Breast epithelium (tissue), 4 donors: ENCODE measurements at places on chromosomes 3 and 15. TPM values are rescaled to one million over a fixed set of nuclear protein-coding genes. Genes with fewer than 3 reads are reported as not detected.

Gene FBXL2
- 7.7 TPM for total RNA-seq

Gene RHCG
- total RNA-seq = 0.66 TPM

Gene AGTR1
- total RNA-seq = 77.9 TPM

Gene MESP2
- total RNA-seq = 0.64 TPM

Gene COL8A1
- 9.2 TPM for total RNA-seq

Gene INTS14
- 54.3 TPM for total RNA-seq

Gene CCDC54
- not detected for total RNA-seq

Gene CKMT1B
- 5.7 TPM for total RNA-seq

Gene OCA2
- 0.59 TPM for total RNA-seq

- no peak for DNase-seq
Observed at GRCh38 chr3:2851835-2852234, 258.3 kb downstream of the IL5RA start.

DNA sequence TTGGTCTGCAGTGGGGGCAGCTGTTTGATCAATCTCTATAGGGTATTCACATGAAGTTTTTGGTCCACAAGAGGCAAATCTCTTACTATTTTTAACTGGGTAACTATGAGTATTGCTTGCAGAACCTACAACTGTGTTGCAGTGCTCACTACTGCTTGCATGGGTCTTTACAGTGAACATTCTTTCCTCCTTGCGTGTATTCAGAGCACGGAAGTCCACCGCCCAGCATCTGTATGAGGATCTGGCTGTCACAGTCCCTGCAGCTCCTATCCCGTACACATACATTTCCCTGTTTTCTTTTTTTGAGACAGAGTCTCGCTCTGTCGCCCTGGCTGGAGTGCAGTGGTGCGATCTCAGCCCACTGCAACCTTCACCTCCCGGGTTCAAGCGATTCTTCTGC lies 449.9 kb downstream of the FGF12 start:
- no peak for DNase-seq

DNA sequence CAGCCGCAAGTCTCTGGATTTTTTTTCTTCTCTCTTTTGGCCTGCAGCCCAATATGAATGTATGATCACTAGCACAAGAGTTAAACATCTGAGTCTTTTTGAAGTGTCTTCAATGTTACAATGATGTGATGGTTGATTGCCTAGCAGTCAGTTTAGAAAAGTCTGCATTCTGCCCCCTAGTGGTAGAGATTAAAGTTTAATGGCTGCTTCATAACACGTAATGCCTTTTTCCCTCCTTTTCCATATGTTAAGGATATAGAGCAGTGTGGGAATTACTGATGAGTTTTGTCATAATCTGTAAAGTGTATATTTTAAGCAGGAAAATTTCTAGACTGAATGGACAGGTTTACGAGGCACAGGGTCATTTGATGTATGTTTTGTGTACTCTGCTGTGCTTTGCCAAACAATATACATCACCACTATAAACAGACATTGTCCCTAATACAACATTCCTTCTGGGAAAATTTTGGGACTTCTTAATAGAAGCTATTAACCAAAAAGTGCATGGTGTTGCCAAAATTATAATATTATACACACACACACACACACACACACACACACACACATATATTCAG lies 1038.5 kb upstream of the NR2F2 start:
- DNase-seq = no peak

DNA sequence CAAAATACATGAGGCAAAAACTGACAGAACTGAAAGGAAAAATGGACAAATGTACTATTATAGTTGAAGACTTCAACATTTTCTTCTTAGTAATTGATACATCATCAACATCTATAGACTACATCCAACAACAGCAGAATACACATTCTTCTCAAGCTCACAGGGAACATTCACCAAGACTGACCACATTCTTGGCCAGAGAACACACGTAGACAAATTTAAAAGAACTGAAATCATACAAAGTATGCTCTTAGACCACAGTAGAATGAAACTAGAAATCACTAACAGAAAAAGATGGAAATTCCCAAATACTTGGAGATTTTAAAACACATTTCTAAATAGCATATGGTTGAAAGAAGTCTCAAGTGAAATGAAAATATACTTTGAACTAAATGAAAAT lies 55.1 kb upstream of the NSMCE3 start:
- no peak for DNase-seq

DNA sequence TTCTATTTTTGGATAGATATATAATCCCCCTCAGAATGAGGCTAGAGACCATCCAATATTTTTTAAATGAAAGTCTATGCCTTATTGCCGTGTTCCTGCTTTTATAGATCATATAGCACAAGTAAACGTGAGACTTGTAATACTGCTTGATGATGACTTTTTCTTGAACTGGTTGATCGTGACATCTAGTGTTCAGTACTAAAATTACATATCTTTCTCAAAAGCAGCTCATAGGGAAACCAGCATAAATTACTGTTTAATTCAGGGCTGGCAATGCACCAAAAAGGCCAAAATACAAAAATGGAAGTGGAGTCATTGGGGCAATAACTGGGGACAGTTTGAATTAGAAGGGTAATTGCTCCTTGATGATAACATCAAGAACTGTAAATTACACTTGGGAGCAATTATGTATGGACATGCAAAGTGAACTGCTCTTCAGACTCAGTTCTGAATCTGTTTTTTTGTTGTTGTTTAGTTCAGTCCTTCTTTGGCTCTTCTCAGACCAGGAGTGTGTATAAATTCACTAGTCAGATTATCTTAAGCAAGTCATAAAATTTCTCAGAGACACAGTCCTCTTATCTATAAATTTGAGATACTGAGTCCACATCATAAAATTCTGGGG lies 325.3 kb downstream of the THSD4 start:
- DNase-seq = no peak

- no peak for DNase-seq
Observed at GRCh38 chr3:101635345-101635744, 41.6 kb downstream of the ZBTB11 start.

DNA sequence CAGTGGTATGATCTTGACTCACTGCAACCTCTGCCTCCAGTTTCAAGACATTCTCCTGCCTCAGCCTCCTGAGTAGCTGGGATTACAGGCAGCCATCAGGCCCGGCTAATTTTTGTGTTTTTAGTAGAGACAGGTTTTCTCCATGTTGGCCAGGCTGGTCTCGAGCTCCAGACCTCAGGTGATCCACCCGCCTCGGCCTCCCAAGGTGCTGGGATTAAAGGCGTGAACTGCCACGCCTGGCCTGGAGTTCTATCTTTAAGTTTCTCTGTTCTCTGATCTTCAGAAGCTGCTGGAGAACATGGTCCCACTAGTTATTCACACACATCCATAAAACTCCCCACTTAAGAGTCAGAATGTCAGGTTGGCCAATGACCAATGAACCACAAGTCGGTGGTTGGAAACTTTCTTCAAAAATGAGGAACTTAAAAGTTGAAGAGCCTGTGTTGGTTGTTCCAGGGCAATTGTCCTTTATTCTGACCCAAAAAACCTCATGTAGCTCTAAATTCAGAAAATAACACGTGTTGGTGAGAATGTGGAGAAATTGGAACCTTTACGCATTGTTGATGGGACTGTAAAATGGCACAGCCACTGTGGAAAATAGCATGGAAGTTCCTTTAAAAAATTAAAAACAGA lies 55.9 kb upstream of the PIK3CB start:
- no peak for DNase-seq

- no peak for DNase-seq
Observed at GRCh38 chr15:40239404-40239692, 485 bp downstream of the PAK6 start.

DNA sequence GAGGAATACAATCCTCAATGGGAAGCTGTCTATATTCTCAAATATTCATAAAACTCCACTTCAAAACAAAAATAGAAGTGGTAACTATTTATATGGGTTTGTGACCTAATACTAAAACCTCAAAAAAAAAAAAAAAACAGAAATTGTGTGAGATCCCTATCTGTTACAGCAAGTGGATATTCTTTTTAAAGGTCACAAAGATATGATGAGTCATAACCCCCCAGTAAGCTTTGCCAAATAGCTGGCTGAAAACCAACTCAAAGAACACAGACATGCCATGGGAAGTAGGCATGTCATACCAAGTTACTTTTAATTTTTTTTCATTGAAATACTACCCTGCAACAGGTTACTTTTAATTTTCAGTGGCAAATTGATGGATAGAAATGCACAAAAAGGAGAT lies 62.5 kb downstream of the CBLB start:
- no peak for DNase-seq

- DNase-seq = no peak
Observed at GRCh38 chr15:54014067-54014655, 35.9 kb downstream of the UNC13C start.

GRCh38 chr3:68779261-68779660 lies 153.1 kb downstream of the TAFA4 start:
- DNase-seq = no peak

GRCh38 chr3:106302451-106303221 lies 433.8 kb upstream of the CBLB start:
- DNase-seq = no peak

- no peak for DNase-seq
Observed at GRCh38 chr15:96352604-96353405, 22.3 kb downstream of the NR2F2 start.

DNA sequence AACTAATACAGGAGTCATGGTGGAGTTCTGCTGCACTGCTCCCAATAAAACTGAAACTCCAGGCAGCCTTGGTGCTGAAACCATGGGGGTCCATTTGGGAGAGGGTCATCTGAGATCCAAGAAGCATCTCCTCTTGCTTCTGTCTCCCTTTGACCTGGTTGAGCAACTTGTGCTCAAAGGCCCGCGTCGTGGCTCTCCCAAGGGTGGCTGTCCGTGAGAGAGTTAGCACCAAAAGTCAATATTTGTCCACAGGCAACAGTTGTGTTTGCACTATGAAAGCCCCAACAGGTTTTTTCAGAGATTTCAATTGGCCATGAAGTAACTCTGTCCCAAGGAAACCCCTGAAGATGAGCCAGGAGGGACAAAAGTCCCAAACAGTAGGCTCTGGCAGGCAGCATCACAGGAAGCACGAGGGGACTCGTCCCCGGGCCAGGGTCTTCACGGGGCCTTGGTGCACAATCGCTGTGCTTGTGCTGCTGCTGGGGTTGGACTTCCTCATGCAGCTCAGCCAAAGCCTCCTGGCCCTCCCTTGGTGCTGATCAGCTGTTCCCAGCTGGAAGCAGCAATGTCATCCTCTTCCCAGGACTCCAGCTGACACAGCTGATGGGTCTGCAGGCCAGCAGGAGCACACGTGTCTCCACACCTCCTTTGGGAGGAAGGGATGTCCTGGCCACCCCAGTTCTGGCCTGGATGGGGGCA lies 39.4 kb upstream of the WNT5A start:
- no peak for DNase-seq

DNA sequence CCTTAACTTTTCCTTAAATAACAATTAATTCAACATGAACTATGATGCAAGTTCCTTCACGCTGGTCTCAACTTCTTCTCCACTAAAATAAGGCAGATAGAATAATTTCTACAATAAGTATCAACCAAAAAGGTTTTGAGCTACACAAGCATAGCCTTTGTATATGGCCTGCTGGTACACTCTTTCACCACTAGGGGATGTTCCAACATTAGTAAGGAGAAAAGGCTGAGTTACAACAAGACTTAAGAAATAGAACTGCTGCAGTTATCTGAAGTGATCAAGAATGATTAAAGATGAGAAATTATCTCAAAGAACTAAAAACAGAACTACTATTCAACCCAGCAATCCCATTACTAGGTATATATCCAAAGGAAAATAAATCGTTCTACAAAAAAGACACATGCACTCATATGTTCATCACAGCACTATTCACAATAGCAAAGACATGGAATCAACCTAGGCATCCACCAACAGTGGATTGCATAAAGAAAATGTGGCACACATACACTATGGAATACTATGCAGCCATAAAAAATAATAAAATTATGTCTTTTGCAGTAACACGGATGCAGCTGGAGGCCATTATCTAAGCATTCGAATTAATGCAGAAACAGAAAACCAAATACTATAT lies 14.4 kb downstream of the ATP13A3 start:
- no peak for DNase-seq
